ENCODE measurements at places on chromosomes 2 and 18.
A peak's percentile ranks its signal among the peaks of the same experiment; 100 is the strongest.

DNA sequence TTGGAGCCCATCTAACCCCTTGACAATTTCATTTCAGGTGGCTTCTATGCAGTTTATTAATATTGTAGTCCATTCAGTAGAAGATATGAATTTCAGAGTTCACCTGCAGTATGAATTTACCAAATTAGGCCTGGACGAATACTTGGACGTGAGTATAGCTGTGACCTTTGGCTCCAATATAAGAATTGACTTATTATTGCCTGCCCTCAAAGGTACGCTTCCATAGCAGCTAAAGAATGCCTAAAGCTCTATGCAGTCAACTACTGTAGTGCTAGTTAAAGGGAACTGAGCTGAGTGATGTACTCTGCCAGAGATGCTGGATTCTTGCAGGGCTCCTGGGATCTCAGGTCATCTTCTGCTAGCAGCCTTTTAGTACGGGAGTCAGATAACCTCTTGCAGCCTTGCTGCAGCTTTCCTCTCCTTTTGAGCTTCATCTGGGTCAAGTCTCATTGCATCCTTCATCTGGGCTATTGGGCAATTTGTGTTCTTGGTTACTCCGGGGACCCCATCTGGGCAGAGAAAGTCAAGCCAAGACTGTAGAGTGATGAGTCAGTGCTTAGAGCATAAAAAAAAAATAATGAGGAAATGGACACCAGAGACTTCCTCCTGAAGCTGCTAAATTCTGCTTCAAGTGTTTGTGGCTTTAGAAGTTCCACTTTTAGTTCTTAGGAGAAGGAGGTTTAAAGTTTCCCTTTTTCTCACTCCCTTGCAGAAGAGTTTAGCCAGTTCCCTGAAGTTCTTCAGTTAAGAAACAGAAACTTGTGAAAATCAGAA lies 105.6 kb downstream of the PRPF40A start:
- DNase-seq, result peak; percentile 65

GRCh38 chr2:85250045-85250444 lies 77.7 kb downstream of the TGOLN2 start:
- no peak for DNase-seq

DNA sequence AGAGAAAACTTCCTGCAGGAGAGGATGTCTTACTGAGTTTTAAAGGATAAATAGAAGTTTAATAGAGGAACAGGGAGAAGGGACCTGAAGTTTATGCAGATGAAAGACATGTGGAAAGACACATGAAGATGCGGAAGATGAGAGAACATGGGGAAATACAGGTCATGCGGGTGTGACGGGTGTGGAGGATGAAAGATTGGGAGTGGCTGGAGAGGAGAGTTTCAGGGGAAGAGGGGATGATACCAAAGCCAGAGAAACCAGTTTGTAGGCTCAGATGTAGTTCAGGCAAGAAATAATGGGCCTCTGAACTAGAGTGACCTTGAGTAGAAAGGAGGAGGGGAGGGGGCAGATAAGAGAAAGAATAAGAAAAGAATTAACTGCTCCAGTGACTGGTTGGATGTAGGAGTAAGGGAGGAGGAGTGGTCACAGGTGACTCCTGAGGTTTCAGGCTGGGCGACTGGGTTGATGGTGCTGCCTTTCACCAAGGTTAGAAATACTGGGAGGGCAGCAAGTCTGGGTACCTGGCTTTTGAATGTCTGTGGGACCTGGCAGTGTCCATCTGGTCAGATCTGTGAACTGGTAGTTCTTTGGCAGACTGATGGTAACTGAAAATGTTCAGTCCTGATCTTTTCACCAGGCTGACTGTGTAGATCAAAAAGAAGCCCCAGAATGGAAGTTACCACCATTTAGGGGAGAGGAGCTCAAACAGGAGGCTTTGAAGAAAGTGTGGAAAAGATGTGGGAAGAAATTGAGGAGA lies 69.4 kb downstream of the TET3 start:
- DNase-seq, result no peak

- no peak for DNase-seq
Observed at GRCh38 chr2:128738446-128739110, 419.9 kb upstream of the HS6ST1 start.

DNA sequence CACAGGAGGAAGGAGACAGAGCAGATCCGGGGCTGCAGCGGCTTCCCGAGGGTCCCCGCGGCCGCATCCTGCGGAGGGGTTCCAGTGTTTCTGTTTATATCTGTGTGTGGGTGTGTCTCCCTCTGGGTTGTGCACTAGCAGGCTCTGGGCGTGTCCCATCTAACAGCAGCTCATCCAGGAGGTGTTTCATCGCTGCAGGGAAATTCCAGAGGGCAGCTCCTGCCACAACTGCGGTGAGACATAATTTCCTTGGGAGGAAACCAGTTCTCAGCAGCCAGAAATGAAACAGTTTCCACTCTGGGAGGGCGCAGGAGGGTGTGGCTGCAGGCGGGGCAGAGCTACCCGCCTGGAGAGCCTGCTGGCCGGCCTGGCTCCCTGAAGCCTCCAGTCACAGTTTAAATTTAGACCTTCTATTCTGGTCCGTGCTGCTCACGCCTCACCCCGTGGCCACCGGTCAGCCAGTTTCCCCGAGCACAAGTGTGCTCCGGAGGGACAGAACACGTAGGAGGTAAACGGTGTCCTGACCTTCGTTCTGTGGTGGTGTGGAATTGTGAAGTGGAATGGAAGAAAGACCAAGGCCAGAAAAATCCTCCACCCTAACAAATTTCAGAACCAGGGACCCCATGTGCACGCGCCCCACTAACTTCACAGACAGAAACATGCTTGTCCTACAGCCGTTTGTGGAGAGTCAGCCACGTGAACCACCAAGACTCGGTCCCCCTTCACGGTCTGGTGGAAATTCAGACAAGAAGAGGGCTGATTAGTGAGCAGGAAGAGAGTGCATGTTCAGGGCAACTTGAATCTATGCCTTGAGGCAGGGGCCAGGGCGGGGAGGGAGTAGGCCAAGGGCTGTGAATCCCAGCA lies 50.2 kb downstream of the TEX44 start:
- DNase-seq, result peak; percentile 95

DNA sequence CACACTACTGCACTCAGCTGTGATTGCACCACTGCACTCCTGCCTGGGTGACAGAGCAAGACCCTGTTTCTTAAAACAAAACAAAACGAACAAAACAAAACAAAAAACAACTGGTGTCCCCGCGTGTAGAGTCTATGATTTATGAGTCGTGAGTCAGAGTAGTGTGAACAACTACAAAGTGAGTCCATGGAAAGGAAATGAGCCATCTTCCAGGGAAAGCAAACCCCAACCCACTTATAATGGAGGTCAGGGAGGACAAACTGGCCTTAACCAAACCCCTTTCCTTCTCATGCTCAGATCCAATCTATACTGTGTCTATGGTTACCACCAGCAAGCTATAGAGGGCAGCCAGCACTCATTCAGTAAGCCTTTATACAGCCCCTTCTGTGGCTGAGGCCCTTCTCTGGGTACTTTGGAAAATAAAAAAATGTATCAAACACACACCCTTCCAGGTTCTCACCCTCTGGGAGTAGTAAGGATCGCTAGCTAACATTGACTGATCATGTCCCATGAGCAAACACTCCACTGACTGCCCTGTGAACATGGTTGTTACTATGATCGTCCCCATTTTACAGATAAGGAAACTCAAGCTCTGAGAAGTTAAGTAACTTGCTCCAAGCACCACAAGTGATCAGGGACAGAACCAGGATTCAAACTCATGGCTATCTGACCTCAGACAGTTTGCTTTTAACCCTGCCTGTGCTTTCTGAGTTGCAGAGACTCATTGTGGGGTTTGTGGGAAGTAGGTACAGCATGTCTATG lies 24.7 kb upstream of the COLEC12 start:
- peak; percentile 56 for DNase-seq

- DNase-seq, result no peak
Observed at GRCh38 chr18:12882453-12883371, 1.3 kb downstream of the PTPN2 start.

DNA sequence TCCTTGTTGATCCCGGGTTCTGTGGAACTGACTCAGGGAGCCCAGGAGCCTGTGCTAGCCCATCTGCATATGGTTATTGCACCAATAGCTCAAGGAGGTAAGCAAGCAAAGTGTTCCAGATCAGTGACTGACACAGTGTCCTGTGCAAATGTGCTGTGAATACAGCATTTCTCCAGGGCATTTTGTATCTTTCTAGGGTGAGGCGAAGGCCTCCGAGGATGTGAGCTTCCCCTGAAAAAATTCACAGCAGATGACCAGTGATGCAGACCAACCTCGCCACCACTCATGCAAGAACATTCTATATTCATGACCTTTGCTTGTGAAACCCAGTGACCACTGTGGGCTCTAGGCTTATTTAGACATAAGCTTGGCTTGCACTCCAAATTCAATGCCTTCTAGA lies 15.2 kb upstream of the NT5DC4 start:
- DNase-seq, result no peak

- no peak for DNase-seq
Observed at GRCh38 chr2:226575928-226576327, 223.7 kb downstream of the IRS1 start.

DNA sequence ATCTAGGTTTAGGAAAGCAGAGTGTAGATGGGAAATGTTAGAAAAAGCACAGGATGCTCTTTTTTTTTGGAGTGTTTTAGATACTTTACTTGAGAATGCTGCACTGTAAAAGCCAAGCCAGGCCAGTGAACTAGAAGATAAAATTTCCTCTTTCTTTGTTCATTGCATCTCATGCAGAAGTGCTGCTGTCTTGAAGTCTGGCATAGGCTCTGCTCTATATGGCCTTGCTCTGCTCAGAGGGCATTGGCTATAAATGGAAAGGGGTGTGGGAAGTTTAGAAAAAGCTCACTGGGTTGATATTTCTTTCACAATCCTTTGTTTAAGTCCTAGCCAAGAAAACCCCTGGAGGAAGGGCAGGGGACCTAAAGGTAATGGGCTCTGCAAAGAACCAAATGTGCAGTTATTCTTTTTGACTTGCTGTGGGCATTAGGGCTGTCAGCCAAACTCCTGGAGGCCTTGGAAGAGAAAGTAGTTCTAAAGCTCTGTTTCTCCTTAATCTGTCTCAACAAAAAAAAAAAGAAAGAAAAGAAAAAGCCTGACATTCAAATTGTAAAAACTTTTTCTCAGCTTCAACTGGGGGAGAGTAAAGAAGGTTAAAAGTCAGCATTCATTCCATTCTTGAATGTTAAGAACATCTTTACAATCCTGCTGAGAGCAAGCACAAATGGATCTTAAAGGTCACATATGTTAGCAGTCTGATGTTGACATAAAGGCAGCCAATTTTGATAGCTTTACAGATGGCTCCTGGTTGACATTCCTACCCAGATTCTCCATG lies 338.3 kb downstream of the GULP1 start:
- DNase-seq, result no peak

DNA sequence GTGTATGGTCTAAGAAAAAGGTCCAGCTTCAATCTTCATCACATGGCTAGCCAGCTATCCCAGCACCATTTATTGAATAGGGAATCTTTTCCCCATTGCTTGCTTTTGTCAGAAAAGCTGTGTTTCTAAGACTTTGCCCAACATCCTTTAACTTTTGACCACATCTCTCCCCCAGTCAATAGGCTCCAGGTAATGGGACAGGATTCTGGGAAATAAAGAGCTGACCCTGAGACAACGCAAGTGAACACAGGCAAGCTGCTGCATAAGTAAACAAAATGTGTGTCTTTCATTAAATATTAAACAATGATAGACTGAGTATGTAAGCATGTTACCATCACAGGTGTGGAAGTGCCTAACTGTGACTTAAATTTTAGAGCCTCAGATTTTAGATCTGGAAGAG lies 23.0 kb downstream of the FAM110C start:
- no peak for DNase-seq

- peak; percentile 31 for DNase-seq
Observed at GRCh38 chr2:208280933-208281332, 14.9 kb downstream of the PIKFYVE start.

DNA sequence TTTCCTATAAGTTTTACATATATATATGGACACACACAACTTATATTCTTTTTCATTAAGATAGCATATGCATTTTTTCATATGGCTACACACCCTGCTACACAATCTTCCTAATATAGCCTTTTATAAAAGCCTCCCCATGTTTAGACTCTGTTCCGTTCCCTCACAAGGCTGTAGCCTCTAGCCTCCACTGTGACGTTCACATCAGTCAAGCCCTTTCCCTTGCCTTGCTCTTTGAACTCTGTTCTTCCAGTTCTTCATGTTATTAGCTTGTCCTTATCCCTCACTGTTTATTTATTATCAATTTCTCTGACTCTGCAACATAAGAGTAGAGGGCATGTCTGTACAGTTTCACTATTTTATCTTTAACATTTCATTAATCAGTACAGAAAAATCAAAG lies 38.9 kb downstream of the HADHB start:
- no peak for DNase-seq

DNA sequence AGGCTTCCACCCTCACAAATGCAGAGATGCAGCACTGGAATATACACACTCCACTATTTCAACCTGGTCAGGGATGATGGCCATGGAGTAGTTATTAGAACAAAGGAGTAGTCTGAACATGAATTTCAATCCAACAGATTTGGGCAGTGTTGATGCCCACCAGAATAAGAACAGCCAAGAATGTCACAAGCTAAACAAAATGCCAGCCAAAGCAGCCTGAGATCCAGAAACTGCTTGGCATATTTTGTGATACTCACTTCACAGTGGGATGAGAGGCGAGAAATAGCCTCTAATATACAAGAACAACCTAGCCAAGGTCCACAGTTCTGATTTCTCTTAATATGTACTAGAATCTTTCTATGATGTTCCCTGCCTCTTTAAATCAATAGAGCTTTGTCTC lies 58.6 kb upstream of the KLF7 start:
- no peak for DNase-seq

DNA sequence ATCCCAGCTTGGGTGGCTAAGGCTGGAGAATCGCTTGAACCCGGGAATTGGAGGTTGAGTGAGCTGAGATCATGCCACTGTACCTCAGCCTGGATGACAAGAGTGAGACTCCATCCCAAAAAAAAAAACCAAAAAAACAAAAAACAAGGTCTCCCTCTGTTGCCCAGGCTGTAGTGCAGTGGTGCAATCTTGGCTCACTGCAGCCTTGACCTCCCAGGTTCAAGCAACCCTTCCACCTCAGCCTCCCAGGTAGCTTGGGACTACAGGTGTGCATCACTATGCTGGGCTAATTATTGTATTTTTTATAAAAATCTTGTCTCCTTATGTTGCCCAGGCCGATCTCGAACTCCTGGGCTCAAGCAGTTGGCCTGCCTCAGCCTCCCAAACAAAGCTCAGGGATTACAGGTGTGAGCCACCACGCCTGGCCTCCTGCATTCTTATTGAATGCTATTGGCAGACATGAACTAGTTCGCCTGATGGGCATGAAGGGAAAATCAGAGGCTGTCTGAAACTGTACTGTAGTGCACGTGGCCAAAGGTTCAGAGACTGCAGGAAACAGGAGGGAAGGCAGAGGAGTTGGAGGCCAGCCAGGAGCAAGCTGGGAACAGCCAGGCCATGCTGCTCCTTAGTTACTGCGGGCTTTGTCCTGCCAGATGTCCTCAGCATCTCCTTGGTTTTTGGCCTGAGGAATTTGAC lies 16.0 kb upstream of the ASXL2 start:
- DNase-seq, result peak; percentile 12

- no peak for DNase-seq
Observed at GRCh38 chr2:129709001-129709955, 270.2 kb upstream of the RAB6C start.

All from GM04503 (cell line).